Esophagus squamous epithelium (tissue), 5 donors: ENCODE measurements at places on chromosomes 12 and 14. TPM values are rescaled to one million over a fixed set of nuclear protein-coding genes. Genes with fewer than 3 reads are reported as not detected.
A peak's percentile ranks its signal among the peaks of the same experiment; 100 is the strongest.

- no peak overlapping the region for H3K27ac ChIP-seq
- H3K27me3 ChIP-seq, result no peaks in the 10 kb centered on the region
- no peaks in the 10 kb centered on the region for H3K4me1 ChIP-seq
- H3K36me3 ChIP-seq, result peaks cover 33% of the 10 kb centered on the region
- no peak for DNase-seq
Observed at GRCh38 chr12:96015672-96016071, 19.5 kb upstream of the HAL start.

DNA sequence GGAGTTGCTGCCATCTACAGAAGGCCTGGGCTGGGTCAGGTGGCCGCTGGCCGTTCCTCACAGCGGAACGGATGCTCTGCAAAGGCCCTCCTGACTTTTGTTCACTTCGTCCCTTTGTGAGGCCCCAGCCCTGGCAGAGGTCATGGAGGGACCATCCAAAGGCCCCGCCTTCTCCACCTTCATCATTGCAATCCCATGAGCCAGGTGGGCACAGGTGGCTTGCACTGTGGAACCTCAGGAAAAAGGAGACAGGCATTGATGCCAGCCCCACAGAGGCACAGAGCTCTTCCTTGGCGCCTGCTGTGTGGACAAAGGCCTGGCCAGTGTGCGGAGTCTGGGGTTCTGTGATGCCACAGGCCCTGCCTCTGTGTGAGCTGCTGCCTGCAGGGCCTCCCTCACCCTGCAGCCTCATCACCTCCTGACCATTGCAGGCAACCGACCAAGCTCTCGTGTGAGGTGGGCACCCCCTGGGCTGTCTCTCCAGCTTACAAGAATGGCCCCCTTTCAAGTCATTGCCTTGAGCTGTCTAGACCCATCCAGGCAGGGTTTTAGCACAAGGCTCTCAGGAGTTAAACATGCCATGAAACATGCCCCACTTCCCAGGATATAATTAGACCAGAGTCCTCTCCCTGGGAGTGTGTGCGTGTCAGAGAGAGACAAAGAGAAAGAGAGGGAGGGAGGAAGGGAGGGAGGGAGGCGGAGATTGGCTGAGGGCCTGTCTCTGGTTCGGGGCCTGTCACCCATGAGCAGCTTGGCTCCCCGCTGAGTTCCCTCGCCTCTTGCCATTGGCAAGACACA lies 19.3 kb downstream of the NFKBIA start:
- no peak for DNase-seq
- no peaks in the 10 kb centered on the region for H3K27me3 ChIP-seq
- H3K4me1 ChIP-seq, result peaks cover 26% of the 10 kb centered on the region

GRCh38 chr14:103509864-103510723 lies 12.5 kb downstream of the CKB start:
- H3K36me3 ChIP-seq, result peaks cover 17% of the 10 kb centered on the region
- no peaks in the 10 kb centered on the region for H3K27me3 ChIP-seq
- no peak overlapping the region for H3K4me3 ChIP-seq
- peaks cover 15% of the 10 kb centered on the region for H3K4me1 ChIP-seq
- DNase-seq, result no peak

- H3K4me1 ChIP-seq, result peaks cover 47% of the 10 kb centered on the region
- no peaks in the 10 kb centered on the region for H3K36me3 ChIP-seq
- no peaks in the 10 kb centered on the region for H3K27me3 ChIP-seq
- H3K4me3 ChIP-seq, result no peak overlapping the region
- DNase-seq, result no peak
Observed at GRCh38 chr12:52195065-52195730, 3.4 kb upstream of the KRT80 start.

- no peaks in the 10 kb centered on the region for H3K27me3 ChIP-seq
- no peaks in the 10 kb centered on the region for H3K4me1 ChIP-seq
- no peak overlapping the region for H3K27ac ChIP-seq
- no peak overlapping the region for H3K4me3 ChIP-seq
- H3K36me3 ChIP-seq, result no peaks in the 10 kb centered on the region
Observed at GRCh38 chr12:14984036-14984435, 11.2 kb downstream of the PDE6H start.

DNA sequence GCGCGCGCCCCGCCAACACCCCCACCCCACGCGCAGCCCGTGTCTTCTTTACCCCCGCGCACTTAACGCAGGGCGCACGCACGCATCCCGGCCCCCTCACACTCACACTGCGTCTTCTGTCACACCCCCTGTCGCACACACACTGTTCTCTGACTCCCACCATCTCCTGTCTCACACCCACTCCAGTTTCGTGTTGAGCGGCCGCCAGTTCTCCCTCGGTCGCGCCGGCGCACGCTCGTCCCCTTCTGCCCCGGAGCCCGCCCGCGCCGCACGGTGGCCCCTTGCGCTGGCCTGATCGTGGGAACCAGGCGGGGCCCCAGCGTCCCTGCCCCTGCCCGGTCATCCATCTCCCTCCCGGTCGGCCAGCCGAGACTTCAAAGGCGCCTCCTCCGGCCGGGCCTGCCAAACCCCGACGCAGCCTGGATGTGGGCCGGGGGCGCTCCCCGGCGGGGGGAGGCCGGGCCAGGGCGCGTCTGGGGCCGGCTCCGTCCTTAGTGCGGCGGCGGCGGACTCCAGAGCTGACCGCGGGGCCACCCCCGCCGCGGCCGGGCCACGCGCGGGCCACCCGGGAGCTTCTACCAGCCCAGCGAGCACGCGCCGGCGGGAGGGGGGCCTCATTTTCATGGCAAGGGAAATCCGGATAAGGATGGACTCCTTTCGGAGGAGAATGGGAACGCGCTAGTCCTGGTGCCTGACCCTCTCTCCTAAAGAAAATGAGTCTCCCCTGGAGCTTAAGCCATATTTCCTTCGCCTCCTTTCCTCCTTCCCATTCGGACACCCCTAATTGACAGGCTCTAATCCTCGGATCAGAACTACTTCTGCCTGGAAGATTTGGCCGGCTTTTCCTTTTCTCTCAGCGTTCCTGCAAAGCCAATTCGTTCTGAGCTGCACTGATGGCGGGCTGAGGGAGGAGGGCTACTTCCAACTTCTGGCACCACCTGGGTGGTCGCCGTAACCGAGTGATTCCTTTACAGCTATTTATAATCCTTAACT lies 82.0 kb upstream of the HMGA2 start:
- no peak overlapping the region for H3K27ac ChIP-seq
- H3K4me1 ChIP-seq, result peaks cover 23% of the 10 kb centered on the region
- peaks cover 8% of the 10 kb centered on the region for H3K27me3 ChIP-seq
- peak overlapping the region; percentile 67 for H3K4me3 ChIP-seq
- no peaks in the 10 kb centered on the region for H3K36me3 ChIP-seq
- no peak for DNase-seq

- no peak overlapping the region for H3K4me3 ChIP-seq
- H3K4me1 ChIP-seq, result peaks cover 8% of the 10 kb centered on the region
Observed at GRCh38 chr12:42761086-42761485, 171.5 kb upstream of the PRICKLE1 start.

DNA sequence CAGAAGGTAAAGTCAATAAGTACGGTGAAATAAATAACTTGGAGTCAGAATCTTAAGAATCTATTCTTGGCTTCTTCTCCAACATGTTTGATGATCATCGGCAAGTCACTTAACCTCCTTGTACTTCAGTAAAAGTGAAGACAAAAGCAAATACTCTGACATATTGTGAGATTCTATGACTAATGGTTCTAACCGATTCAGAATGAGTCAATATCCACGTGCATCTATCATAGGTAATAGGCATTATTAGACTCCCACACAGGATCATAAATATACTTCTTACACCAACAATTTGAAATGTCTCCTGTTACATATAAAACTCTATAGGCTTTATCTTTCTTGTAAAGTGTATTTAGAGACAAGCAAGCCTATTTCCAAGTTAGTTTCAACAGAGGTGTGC lies 144.4 kb upstream of the ATXN7L3B start:
- DNase-seq, result no peak
- H3K4me1 ChIP-seq, result no peaks in the 10 kb centered on the region
- H3K4me3 ChIP-seq, result no peak overlapping the region
- H3K27me3 ChIP-seq, result no peaks in the 10 kb centered on the region
- no peaks in the 10 kb centered on the region for H3K36me3 ChIP-seq

Gene PLCZ1
- not detected for total RNA-seq

Gene PPM1H
- 0.76 TPM for total RNA-seq
